ENCODE measurements at places on chromosomes 4 and X.

DNA sequence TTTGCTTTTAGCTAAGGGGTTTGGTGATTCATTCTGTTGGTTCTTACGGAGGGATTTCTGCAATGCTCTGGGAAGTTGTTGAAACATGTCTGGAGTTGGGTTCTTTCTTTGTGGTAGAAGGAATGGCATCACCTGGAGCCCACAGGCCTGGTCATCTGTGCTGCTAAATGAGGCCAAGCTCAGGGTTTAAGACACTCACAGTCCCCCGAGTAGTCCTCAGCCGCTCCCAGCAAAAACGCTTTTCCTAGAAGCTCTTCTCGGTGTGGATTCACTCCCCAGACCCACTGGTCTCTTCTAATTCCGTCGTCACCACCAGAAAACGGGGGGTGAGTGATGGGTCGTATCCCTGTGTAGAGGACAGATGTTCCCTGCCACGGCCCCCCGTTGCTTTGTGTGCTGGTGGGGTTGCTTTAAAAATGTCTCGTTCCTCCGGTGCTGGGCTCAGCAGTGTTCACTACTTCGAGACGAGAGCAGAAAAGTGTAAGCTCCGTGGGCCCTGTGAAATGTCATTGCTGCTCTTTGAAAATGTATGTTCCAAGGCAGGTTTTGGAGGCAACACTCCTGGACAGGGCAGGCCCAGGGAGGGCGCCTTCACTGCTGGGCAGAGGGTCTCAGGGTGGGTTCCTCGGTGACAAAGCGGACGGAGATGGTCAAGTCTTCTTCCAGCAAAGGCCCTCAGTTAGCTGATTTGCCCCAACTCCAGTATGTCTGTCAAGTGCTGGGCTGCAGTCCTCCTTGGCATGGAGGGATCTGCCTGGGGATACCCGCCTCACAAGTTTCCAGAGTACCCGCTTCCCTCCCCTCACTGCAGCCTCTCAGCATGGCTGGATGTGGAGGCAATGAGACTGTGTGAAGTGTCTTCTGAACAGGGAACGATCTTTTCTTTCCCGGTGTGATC lies 37.3 kb downstream of the PSAPL1 start:
- DNase-seq: no peak

DNA sequence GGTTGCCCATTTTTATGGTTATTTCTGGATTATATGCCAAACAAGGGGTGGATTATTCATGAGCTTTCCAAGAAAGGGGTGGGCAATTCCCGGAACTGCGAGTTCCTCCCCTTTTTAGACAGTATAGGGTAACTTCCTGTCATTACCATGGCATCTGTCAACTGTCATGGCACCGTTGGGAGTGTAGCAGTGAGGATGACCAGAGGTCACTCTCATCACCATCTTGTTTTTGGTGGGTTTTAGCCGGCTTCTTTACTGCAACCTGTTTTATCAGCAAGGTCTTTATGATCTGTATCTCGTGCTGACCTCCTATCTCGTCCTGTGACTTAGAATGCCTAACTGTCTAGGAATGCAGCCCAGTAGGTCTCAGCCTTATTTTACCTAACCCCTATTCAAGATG lies 57.6 kb downstream of the SH3KBP1 start:
- DNase-seq: no peak

DNA sequence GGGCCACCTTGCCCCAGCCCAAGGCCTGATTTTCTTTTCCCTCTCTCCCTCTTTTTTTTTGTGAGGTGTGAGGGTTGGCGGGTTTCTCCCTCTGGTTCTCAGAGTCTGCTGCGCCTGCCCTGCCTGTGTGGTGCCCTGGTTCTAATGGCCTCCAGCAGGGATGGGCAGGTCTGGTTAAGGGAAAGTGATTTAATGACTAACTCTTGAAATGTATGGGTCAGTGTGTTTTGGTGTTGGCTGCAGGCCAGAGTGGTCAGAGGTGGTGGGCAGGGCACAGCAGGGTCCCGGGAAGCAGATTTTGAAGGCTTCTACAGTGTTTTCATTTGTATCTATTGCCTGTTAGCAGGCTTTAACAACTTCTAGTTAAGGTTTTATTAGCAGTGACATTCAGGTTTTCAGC lies 39.0 kb downstream of the JADE1 start:
- DNase-seq: no peak

DNA sequence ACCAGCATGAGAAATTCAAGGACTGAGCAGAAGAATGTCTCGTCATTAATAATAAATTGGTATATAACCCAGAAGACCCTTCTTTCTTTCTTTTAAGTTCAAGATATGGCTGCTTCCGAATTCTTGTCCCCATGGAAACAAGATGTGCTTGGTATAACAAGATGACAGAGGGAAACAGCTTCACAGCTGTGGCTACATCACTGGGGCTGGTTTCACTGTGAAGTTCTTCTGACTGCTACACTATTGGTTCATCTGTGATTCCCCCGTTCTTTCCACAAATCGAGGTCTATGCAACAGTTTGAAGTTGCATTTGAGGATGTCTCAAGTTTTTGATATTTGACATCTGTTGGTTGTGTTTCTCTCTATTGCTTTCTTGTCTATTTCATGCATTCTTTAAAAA lies 12.3 kb upstream of the DTHD1 start:
- peak; percentile 58 for DNase-seq

DNA sequence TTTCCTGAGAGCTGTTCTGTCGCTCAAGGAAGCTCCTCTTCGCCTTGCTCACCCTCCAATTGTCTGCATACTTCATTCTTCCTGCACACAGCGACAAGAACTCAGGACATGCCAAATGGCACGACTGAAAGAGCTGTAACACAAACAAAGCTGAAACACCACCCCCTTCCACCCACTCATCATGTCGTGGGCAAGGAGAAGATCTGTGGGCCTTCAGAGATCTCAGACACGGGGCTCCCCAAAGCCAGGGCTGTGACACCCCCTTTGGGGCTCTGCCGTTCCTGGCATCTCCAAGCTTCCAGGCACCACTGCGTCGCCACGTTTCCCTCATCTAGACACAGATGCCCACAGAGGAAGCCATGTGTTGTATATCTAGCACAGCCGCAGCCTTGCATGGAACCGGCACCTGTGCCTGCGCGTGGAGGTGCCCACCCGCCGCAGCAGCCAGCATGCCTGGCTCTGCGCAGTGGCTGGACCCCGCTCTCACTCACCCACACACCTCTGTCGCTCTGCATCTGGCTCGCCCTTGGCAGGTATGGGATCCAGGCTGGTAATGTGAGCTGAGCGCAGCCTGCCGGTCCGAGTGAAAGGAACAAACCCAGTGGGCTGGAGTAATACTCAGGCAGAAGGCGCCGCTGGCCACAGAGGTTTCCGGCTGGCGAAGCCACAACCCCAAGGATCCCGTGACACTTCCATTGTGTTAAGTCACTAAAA lies 676.4 kb upstream of the INTU start:
- DNase-seq: no peak

GRCh38 chr4:103002551-103002950 lies 17.0 kb downstream of the SLC9B1 start:
- no peak for DNase-seq

DNA sequence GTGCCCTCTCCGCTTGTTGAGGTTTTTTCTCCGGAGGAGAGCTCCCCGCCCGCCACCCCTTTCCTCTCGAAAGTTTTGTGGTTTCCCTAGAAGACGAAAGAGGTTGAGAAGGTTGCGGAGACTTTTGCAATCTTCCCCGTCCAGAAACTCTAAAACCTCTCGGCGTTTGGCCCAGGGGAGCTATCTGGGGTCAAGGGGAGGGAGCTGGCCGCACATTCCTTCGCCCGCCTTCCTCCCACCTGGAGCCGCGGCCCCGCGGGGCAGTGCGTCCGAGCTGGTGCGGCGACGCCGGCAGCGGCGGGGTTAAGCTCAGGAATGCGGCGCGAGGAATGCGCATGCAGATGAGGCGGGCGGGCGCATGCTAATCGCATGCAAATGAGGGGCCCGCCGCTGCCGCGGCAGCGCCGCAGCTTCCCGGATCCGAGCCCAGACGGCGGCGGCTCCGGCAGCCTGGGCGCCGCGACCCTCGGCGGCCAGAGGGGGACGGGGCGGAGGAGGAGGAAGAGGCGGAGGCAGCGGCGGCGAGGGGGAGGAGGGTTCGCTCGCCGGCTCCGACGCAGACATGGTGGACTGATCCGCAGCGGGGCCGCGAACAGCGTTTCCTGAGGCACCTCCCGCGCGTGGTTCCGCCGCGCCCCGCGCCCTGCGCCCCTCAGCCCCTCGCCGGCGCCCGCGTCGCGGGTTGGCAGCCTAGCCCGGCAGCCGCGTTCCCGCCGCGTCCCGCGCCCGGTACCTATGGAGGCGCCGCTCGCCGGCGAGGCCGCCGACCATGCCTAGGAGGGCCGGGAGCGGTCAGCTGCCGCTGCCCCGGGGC lies at the start of gene WWC2:
WWC2 (plus strand) TSS at position 535 of the 814 bp plus-strand sequence; CDS start at position 770, 235 bp downstream.
- DNase-seq: peak; percentile 14

GRCh38 chrX:37813570-37813969 lies 33.7 kb downstream of the CYBB start:
- no peak for DNase-seq

DNA sequence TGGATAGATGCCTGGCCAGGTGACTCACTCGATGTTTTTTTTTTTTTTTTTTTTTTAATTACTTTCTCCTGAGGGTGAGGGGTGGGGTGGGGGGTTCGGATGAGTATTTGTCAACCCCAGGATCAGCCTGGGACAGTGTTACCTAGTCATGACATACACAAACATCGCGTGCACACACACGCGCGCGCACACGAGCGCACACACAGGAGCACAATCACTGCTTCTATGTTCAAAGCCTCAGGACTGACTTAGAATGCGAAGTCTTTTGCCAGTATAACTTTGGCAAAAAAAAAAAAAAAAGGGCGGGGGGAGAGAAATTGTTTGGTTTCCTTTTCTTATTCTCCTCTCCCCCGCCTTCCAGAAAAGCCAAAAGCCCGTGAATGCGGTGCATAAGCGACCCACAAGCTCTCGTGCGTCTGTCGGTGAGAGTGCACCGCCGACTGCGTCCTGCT lies 115.0 kb upstream of the TEX13C start:
- DNase-seq: no peak

DNA sequence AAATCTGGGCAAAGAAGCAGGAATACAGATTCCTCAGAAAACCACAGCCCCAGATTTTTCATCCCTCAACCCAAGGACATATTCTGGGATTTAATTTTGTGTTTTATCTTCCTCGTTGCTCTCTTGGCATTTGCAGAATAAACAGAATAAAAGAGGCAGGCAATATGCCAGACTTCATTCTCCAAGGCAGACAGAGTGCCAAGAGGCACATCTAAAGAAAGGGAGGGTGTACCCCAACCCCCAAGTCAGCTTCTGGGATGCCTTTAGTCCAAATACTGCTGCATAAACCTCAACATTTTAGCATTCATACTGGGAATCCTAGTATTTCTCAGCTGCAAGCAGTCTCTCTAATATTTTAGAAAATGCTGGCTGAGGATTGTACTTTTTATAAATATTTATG lies 629.2 kb downstream of the KLHL13 start:
- DNase-seq: no peak

- DNase-seq: no peak
Measured at GRCh38 chr4:38687571-38688011, 23.6 kb downstream of the KLF3 start.

- no peak for DNase-seq
Measured at GRCh38 chr4:85869181-85869580, 394.2 kb downstream of the ARHGAP24 start.

DNA sequence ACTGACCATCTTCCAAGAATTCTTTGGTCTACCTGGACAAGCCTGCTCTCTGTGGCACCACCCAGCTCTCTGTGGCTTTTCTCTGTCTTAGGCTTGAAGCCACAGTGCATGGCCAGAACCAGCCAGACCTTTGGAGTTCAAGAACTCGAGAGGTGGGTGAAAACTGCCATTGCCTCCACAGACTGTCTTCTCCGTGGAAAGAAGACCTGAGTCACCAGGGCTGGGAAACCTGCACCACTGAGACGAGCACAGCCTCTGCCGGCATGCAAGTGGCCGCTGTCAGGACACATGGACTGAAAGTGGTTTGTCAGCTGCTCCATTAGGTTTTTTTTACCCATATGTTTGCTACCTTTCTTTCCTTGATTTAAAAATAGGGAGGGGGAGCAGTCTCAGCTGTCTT lies 74.5 kb downstream of the MGST2 start:
- no peak for DNase-seq

- DNase-seq: peak; percentile 83
Measured at GRCh38 chrX:136608295-136608933, 39.5 kb upstream of the CD40LG start.

GRCh38 chr4:28772066-28772465 lies 1911.4 kb downstream of the STIM2 start:
- no peak for DNase-seq

DNA sequence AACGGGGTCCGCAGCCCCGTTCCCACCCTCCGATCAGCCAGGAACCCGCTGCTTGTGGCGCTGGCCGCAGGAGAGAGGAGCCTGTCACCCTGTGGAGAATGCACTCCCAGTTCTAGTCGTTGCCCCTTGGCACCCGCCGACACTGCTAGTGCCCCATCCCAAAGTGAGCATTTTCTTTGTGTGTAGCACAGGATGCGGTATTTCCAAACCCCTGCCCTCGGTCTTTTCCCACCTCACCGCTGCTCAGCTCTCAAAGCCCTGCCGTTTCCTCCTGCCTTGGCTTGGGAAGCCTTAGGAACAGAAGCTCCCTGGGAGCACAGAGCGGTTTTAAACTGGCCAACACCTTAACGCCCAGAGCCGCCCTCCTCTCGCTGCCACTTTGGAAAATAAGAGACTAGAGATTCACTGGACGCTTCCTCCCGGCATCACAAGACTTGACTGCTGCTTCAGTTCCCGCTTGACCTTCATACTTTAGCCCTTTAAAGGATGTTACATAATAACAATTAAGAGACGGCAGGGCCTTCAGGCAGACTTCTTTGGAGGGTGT lies 772 bp downstream of the CYP4V2 start:
- DNase-seq: peak; percentile 45

GRCh38 chr4:145945431-145946155 lies 7.0 kb upstream of the ZNF827 start:
- no peak for DNase-seq

GRCh38 chr4:177632481-177632880 lies 190.2 kb upstream of the AGA start:
- no peak for DNase-seq

- DNase-seq: no peak
Measured at GRCh38 chrX:15790769-15791290, 546 bp downstream of the ZRSR2 start.

GRCh38 chr4:165111906-165112367 lies 723 bp downstream of the TMEM192 start:
- no peak for DNase-seq

- no peak for DNase-seq
Measured at GRCh38 chr4:99759988-99760387, 56.6 kb upstream of the DAPP1 start.

GRCh38 chrX:27915617-27916016 lies 65.6 kb downstream of the DCAF8L1 start:
- no peak for DNase-seq

DNA sequence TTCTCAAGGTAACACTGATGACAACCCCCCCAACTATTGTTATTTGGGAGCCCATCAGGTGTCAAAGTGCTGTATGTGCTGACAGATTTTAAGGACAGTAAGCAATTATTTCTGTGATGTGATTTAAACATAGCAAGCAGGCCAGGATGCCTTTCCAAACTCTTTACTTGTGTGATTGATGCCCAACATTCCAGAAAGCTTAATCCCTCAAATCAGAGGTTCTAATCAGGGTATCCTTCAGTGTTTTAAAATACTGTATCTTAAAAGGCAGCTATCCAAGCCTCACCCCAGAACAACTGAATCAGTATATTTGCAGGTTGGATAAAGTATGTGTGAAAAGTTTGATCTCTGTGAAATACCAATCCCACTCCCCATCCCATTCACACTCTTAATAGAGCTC lies 119.7 kb downstream of the GASK1B start:
- no peak for DNase-seq
